IMR-90 (cell line): ENCODE measurements at places on chromosomes 1 and 21. TPM values are rescaled to one million over a fixed set of nuclear protein-coding genes. Genes with fewer than 3 reads are reported as not detected.

GRCh38 chr1:81509594-81509993 is 291.1 kb upstream of the ADGRL2 start:
- DNase-seq = no peak
- H3K36me3 ChIP-seq = no peaks in the 10 kb centered on the region
- H3K27me3 ChIP-seq = no peaks in the 10 kb centered on the region
- H3K4me3 ChIP-seq = no peak overlapping the region

- no peaks in the 10 kb centered on the region for H3K27me3 ChIP-seq
- DNase-seq = no peak
- H3K4me1 ChIP-seq = no peaks in the 10 kb centered on the region
- H3K27ac ChIP-seq = no peak overlapping the region
- H3K36me3 ChIP-seq = no peaks in the 10 kb centered on the region
- no peak overlapping the region for H3K4me3 ChIP-seq
These were observed 53.9 kb upstream of the ACTRT2 start for GRCh38 chr1:2967329-2967725.

GRCh38 chr1:209576392-209577197 is 6.9 kb upstream of the CAMK1G start:
- peaks cover 14% of the 10 kb centered on the region for H3K27me3 ChIP-seq
- no peak overlapping the region for H3K4me3 ChIP-seq
- H3K36me3 ChIP-seq = no peaks in the 10 kb centered on the region
- H3K27ac ChIP-seq = no peak overlapping the region

GRCh38 chr1:163701783-163702374 is 380.1 kb downstream of the NUF2 start:
- DNase-seq = no peak
- H3K4me3 ChIP-seq = no peak overlapping the region
- H3K27ac ChIP-seq = no peak overlapping the region
- no peaks in the 10 kb centered on the region for H3K4me1 ChIP-seq
- H3K27me3 ChIP-seq = no peaks in the 10 kb centered on the region
- H3K36me3 ChIP-seq = no peaks in the 10 kb centered on the region

- H3K4me3 ChIP-seq = no peak overlapping the region
- no peaks in the 10 kb centered on the region for H3K36me3 ChIP-seq
- peaks cover 4% of the 10 kb centered on the region for H3K4me1 ChIP-seq
- DNase-seq = no peak
- peaks cover 22% of the 10 kb centered on the region for H3K27me3 ChIP-seq
These were observed 78.2 kb downstream of the RNF220 start for GRCh38 chr1:44483089-44483874.

- peaks cover 52% of the 10 kb centered on the region for H3K36me3 ChIP-seq
- peaks cover 12% of the 10 kb centered on the region for H3K4me1 ChIP-seq
These were observed 889 bp upstream of the CCNL2 start for GRCh38 chr1:1399872-1400575.

DNA sequence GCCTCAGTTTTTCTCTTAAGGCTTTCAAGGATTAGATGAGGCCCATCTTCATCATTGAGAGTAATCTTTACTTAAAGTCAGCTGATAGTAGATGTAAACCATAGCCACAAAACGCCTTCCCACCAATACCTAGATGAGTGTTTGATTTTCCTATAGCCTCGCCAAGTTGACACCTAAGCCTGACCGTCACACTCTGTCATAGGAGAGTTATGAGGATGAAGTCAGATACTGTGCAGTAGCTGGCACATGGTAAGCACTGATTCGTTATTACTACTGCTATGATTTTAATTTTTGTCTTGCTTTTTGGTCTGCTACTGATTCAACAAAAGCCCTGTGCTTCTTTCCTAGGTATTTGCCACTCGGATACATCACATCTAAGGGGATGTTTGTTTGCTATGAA is 395.5 kb downstream of the RPS6KC1 start:
- H3K4me1 ChIP-seq = no peaks in the 10 kb centered on the region
- no peak overlapping the region for H3K4me3 ChIP-seq
- no peak for DNase-seq
- no peaks in the 10 kb centered on the region for H3K27me3 ChIP-seq
- H3K27ac ChIP-seq = no peak overlapping the region
- no peaks in the 10 kb centered on the region for H3K36me3 ChIP-seq

Gene HMGN1
- total RNA-seq = 55.2 and 234 TPM in 2 replicates

Gene CDA
- 0.90 and 1.4 TPM in 2 replicates for total RNA-seq
